ENCODE measurements at places on chromosomes 6 and 20.

DNA sequence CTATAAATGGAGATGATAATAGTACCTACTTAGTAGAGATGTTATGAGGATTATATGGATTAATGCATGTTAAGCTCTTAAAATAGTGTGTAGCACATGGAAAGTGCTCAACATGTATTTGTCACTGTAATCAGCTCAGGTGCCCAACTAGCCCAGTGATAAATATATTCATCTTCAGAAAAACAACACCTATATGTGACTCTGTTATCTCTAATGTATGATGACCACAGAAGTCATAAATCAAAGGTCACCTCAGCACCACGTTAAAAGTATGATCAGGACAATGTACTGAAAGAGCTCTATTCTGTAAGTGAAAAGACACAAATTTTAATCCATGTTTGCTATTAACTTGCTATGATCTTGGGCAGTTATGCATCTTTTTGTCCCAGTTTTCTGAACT is 36.8 kb upstream of the TENT5A start:
- DNase-seq = no peak

DNA sequence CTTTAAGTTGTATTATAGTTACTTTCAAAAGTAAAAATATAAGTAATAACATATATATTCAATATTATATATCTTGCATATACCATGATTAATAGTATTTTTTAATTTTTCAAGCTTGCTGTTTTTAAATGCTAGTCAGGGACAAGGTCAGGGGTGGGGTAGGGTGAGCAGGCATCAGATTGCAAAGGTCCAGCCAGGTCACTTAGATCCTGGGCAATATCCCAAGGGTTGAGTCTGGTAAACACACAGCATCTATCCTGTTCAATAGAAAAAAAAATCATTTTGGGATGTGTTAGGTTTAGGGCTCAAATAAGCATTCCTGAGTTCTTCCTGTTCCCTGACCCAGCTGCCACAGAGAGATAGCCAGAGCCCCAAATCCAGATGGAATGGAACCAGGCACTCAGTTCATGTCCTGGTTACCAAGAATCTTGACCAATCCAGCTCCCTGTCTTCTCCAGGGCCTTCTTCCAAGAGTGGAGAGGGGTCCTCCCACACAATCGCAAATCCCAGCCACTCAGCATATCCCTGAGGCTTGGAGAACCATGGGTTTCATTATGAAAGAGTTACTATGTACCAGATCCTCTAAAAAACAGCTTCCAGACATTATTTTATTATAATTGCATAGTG is 134.9 kb upstream of the TOP1 start:
- DNase-seq = no peak

DNA sequence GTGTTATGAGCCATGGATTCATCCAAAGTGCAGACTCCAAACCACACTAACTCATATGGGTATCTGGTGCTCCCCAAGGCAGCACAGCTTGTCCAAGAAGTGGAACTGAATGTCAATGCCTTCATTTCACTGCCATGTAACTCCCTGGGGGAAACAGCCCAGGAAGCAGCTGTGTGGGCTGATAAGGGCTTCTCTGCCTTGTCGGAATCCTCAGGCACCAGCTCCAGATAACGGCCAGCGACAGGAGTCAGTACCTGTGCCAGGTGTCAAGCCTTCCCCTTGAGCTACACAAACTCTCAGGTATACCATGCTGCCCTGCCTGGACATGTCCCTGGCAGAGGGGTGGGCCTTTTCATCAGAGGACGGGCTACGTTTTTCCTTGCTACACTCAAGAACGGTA is 751.9 kb upstream of the CHD6 start:
- no peak for DNase-seq

DNA sequence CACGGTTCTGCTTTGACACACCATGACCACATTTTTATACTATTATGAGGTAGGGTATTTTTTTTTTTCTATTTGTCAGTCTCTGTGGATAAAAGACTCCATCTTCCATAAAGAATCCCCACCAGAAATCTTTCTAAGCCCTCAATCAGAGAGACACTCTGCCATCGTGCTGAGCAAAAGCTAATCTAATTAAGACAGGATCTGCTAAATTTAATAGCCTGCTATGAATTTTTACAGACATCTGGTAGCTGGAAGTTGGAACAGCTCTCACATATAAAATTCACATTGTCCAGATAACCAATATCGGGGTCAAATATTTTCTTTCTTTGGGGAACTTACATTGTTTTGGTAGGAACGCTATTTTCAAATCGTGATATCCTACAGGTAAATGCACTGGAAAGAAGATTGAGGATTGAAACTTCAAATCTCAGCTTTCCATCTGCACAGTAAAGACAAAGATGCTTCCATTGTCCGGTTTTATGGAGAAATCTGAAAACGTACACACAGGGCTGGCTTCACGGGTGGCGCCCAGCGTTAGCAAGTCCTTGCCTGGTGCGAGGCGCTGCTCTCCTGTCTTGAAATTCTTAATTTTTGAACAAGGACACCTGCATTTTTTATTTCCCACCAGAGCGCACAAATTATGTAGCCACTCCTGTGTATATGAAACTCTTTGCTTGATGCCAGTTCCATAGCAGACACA is 573.8 kb upstream of the NOX3 start:
- DNase-seq = no peak

DNA sequence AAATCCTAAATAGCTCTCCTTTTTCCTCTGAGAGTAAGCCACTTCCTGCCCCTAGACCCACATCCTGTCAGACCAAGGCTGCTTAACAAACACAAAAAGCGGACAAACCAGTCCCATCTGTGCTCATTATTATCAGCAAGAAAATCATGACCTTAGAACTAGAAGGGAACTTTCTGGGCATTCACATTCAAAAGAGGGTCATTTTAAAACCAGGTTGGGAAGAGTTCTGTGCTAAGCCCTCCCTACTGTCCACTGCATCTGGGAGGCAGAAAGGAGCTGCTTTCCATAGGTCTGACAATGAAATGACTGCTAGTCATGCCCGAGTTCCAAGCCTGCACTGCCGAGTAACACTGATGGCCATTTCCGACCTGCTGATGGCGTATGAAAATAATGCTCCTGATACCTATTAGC is 15.4 kb downstream of the EZR start:
- DNase-seq = no peak
